ENCODE measurements at places on chromosomes 2 and 18.

DNA sequence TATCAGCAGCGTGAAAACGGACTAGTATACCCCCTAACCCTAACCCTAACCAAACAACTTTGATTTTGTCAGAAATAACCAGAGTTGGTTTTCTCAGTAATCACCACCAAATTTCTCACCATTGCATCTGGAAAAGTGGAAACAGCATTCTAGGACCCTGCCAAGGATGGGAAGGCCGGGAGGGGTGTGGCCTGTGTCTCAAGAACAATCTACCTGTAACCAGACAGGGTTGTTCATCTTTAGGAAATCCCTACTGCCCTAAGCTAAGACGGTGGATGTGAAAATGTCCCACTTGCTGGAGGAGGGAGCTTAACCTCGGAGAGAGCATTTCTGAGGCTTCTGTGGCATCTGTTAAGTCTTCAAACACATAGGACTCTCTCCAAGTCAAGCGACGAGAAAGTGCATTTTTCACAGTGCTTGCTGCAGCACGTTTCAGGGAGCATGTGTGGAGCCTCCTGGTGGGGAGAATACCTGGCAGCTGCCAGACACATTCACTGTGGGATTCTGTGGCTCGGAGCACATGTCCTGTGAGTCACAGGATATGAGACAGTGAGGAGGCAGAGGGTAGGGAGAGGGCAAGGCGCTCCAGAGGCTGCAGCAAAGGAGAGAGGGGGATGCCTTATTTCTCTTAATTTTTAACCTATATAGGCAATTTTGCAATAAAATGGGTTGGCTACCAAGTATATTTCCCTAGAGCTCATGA is 207.5 kb downstream of the SPP2 start:
- DNase-seq, result no peak

- DNase-seq, result no peak
Measured at GRCh38 chr2:197071213-197071612, 144.7 kb upstream of the PGAP1 start.

DNA sequence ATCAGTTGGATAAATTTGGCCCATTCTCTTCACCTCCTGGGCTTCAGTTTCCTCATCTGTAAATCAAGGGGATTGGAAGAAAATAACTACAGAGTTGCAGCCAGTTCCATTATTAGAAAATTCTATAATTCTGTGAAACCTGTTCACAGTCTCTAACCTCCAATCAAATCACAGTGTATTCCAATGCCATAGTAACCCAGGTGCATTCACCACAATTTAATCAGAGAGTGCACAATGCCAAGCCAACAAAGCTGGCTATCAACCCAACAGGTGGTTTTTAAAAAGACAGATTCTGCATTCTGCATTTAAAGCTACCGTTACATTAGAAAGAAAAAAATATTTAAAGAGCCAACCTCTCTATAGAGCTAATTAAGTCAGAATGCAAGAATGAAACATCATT is 308.6 kb downstream of the RNF144A start:
- no peak for DNase-seq

DNA sequence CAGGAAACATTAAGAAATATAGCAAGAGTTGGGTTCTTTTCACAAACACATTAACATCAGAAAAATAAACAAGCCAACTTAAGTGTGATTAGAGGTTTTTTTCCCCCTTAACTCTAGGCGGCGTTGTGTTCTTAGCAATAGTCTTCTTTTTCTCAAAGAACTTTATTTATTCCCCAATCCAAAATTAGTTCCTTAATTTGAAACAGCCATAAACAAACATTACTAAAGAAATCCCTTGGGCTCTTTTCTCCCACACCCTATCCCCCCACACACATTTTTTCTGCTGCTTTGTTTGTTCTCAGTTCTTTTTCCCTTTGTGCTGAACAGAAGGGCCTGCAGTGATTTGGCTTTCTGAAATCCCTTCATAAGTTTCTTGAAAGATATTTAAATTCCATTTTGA is 13.2 kb upstream of the MYO1B start:
- DNase-seq, result no peak

DNA sequence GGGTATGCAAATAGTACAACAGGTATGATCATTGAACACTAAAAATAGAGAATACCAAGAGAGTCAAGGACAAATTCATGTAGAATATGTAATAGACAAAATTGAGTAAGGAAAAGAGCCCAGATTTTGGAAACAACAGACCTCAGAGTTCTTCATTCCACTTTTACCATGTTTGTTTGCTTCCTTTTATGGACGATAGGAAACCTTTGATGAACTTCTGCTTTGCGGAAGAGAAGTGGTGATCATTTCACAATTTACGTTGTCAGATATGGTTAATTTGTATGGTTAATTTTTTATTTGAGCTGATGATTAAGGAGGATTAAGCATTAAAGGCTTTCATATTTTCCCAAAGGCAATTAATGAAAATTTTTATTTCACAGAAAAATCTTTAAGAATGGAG is 16.3 kb downstream of the MARCHF7 start:
- no peak for DNase-seq

DNA sequence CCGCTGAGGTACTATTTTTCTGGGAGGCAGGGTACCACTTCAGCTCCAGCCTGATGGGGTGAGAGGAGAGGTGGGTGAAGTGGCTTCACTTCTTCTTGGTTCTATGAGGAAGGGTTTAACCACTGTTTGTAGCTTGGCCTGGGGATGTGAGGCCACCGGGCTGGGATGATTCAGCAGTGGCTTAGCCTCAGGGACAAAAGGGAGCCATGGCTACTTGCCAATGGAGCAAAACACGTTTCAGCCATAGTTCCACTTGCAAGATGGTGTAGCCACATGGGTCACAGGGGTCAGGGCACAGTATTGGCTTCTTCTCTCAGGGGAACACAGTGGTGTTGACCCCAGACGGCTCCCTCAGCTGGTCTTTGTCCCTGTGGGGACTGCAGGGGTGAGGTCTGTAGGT is 14.9 kb downstream of the ZDBF2 start:
- DNase-seq, result no peak

GRCh38 chr2:203340791-203341487 is 12.7 kb downstream of the ABI2 start:
- DNase-seq, result no peak

- no peak for DNase-seq
Measured at GRCh38 chr2:106859498-106859897, 26.5 kb downstream of the ST6GAL2 start.

DNA sequence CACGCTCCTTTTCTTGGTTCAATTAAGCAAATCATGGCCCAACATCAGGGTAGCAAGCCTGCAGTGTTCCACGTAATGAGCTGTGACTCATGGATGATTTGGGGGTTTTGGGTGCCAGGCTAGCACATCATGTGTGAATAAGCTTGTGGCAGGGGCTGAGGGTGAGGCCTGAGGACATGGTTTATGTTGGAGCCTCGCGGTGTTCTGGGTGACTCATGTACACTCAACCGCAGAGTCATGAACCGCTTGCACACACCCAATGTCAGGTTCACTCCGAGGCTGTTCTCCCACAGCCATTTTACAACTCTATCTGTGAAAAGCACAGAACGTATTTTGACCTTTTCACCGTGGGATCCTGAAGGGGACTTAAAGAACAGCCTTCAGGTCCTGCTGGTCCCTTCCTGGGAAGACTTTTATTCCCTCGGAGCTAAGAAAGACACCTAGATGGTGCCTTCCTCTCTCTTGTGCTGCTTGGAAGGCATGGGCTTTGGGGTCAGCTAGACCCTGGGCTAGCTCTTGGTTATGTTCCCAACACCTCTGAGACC is 139.9 kb upstream of the ZEB2 start:
- no peak for DNase-seq

- DNase-seq, result no peak
Measured at GRCh38 chr2:40113997-40114396, 334.9 kb upstream of the THUMPD2 start.

DNA sequence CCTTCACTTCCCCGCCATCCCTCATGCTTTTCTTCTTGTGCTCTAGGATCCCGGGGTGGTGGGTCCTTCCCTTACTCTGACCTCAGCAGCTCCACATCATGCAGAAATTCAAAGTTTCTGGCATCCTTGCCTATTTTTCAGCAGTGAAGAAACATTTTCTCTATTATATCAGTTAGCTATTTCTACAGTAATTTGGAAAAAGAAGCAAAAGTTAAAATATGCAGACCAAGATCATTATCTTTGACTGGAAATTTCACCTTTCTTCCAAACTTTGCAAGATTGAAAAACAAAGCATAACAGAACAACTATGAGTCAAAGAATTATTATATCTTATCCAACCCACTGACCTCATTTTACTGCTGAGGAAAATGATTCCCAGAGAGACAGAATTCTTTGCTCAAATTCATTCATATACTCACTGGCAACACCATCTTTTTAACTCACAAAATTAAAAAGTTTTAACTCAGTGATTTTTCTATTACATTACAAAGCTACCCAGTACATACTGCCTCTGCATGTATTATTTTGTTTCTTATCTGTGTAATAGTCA is 40.5 kb downstream of the ANTXR1 start:
- no peak for DNase-seq

DNA sequence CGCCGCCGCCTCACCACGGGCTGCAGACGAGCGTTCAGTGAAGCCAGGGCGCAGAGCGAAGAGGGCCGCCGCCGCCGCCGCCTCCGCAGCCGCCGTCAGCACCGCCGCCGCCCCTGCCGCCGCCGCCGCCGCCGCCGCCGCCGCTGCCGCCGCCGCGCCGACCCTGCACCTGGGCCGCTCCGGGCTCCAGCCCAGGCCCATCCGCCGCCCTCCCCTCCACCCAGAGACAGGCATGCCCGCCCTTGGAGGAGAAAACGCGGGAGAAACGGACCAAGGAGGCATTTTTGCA is 3.0 kb downstream of the POU3F3 start:
- no peak for DNase-seq

- DNase-seq, result no peak
Measured at GRCh38 chr18:22433956-22434355, 16.2 kb upstream of the CTAGE1 start.

- DNase-seq, result no peak
Measured at GRCh38 chr2:207835805-207836204, 66.1 kb upstream of the FZD5 start.

- DNase-seq, result no peak
Measured at GRCh38 chr2:241817126-241817820, 8.3 kb downstream of the NEU4 start.

DNA sequence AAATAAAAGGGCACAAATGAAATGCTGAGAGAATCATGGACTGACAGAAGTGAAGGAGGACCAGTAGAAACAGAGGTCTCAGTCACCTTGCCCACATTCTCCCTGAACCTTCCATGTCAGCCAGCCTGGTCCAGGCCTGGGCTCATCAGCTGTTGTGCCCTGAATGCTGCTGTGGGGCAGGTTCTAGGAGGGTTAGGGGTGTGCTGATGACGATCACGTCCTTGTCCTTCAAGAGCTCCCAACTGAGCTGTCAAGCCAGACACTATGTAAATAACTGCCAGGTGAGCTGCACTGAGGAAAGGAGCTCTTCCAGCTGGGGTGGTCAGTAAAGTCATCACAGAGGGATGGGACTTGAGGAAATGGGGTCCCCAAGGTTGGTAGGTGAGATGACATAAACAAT is 156.5 kb downstream of the SMAD2 start:
- DNase-seq, result no peak

- DNase-seq, result no peak
Measured at GRCh38 chr2:241870611-241871537, 1.3 kb downstream of the RTP5 start.

DNA sequence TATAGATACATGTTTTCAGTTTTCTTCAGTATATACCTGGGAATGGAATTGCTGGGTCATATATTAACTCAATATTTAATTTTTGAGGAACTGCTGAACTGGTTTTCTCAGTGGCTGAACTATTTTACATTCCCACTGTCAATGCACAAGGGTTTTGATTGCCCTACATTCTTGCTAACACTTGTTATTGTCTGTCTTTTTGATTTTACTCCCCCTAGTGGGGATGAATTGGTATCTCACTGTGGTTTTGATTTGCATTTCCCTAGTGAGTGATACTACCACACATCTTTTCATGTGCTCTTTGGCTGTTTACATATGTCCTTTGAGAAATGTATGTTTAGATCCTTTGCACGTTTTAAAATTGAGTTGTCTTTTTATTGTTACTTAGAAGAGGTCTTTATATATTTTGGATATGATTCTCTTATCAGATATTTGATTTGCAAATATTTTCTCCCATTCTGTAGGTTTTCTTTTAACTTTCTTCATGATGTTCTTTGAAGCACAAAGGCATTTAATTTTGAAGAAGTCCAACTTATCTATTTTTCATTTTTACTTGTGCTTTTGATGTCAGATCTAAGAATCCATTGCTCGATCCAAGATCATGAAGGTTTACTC is 36.2 kb downstream of the ASB1 start:
- no peak for DNase-seq

- peak; percentile 67 for DNase-seq
Measured at GRCh38 chr18:24271381-24272228, 126.0 kb downstream of the OSBPL1A start.

DNA sequence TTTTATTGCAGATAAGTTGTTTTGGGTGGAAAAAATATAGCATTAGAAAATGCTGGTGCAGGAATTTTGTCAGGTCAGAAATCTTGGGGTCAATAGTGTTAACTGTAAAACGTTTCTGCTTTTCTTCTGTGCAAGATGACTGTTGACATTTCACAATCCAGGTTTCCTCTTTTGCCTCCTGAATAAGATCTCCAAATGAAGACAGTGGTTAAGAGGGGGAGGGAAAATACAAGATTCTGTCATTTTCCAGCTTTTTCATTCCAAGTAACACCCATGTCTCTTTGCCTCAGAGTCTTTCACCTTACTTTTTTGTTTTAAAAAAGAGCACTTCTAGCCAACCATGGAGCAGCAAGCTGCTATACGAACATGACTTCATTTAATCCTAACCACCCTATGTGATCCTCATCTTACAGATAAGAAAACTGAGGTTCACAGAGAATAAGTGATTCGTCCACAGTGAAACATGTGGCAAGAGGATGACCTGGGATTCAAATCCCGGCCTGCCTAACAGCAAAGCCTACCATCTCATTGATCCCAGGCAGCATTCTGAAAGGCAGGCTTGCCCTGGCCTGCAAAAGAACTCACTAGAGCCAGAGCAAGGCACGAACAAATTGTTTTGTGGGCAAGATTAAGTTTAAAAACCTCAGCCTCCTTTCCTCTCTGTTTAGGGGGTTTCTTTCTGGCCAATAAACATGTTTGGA is 3.0 kb downstream of the PLEK start:
- DNase-seq, result no peak

DNA sequence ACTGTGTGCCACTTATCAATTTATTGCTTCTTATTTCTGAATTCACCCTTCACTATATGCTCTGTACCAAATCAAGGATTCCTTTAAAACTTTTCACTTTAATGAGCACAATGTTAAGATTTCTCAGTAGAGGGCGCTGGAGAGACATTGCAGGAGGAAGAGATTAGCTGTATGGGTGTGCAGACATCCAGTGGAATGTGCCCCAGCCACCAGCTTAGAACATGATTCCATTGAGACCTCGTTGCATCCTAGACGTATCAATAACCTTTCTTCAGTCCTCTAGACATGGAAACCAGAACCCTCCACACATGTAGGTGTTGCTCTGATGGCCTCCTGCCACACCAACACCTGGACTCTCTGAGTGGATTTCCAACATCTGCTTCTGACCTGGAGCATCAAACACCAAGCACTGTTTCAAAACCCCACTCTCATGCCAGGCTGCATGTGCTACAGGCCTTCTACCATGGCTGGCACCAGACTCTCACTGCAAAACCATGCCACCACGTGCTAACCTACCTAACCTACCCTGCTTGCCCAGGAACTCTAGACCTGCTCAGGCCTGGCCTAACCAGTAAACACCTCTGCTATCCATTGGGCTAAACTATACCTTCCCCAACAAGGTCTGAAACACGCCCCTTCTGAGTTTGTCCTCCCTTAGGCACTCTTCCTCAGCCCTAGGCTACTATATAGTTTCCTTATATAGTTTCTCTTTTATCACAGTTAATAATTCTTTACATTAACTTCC is 633.2 kb upstream of the PKDCC start:
- no peak for DNase-seq

All from substantia nigra (tissue), 51 donors.